ENCODE measurements at places on chromosomes 7 and 10. TPM values are rescaled to one million over a fixed set of nuclear protein-coding genes. Genes with fewer than 3 reads are reported as not detected.

DNA sequence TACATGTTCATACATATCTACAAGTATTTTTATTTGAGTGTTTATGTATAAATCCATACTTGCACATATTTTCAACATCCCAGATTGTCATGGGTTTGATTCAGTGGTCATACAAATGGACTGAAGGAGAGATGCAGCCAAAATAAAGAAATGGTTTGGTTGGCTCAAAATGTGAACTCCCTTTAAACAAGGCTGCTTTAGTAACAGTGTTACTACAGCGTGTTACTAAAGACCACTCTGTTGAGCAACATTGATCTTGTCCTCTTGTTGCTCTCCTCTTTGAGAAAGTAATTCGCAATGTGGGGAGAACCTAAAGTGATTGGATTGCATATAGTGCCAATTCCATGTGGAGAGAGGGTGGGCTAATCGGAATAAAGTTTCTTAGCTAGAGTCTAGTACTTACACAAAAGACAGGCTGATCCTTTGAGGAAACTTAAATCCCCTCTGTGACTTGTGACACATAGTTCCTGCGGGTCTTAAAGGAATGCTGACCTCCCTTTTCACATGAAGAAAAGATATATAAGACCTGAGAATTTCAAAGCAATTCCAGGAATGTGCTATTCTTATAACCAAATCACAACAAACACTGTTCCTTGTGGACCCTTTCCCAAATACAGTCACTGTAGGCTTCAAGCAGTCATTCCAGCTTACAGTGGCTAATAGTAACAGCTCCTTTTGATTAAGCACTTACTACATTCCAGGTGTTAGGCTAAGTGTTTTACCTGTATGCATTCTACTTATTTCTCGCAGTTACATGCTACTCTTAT, 144.3 kb downstream of the FZD1 start:
- no peak overlapping the region for H3K4me3 ChIP-seq
- H3K36me3 ChIP-seq = no peaks in the 10 kb centered on the region
- H3K27me3 ChIP-seq = no peaks in the 10 kb centered on the region
- DNase-seq = no peak

GRCh38 chr7:2380461-2380860, 22.9 kb upstream of the CHST12 start:
- H3K27me3 ChIP-seq = no peaks in the 10 kb centered on the region
- no peak overlapping the region for H3K27ac ChIP-seq
- H3K4me3 ChIP-seq = no peak overlapping the region
- DNase-seq = no peak

The SNX10 gene
- polyA plus RNA-seq = 29.2 TPM

- H3K36me3 ChIP-seq = no peaks in the 10 kb centered on the region
- no peak overlapping the region for H3K4me3 ChIP-seq
- no peak for DNase-seq
- no peaks in the 10 kb centered on the region for H3K27me3 ChIP-seq
- no peaks in the 10 kb centered on the region for H3K4me1 ChIP-seq
Measured at GRCh38 chr10:17138460-17139042, 8.9 kb upstream of the CUBN start.

DNA sequence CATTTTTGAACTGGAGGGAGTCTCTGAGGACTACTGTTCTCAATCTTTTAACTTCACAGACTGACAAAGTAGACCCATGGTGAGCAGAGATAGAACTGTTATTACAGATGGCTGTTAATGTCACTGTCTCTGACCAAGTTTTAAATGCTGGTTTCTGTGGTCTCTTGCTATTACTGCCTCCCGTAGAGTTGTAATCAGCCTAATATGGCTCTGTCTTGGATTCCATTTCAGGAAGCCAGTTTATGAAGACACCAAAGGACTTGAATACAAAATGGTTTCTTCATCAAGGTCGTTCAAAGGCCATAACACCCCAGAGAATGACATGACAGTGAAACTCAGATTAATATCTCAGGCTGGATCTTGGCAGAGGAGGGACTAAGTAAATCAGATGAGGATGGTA, 3.9 kb downstream of the SFRP4 start:
- peaks cover 16% of the 10 kb centered on the region for H3K27me3 ChIP-seq
- H3K4me3 ChIP-seq = no peak overlapping the region
- peaks cover 17% of the 10 kb centered on the region for H3K4me1 ChIP-seq
- no peak for DNase-seq

Measured in B cell (primary cell).